NCI-H2081 treated with DMSO at 0.1 percent for 48 hours (cell line): ENCODE measurements at places on chromosomes 6 and 20.

- no peak for DNase-seq
Observed at GRCh38 chr6:168276576-168277273, 42.9 kb downstream of the DACT2 start.

DNA sequence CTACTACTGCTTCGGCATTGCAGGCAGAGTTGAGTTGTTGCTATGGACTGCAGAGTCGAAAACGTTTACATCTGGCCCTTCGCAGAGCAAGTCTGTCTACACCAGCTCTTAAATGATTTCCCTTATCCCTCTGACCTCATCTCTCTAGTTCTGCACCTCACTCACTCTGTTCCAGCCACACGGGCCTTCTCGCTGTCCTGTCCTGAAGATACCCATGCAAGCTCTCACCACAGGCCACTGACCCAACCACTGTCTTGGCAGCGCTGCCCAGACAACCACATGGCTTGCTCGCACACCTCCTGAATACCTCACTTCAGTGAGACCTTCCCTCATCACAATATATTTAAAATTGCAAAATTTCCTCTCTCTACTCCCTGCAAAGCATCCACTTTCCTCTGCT is 31.4 kb downstream of the B4GALT5 start:
- no peak for DNase-seq

- DNase-seq, result no peak
Observed at GRCh38 chr20:7608250-7608649, 332.0 kb downstream of the HAO1 start.

GRCh38 chr20:64219202-64219601 is 36.3 kb upstream of the PCMTD2 start:
- no peak for DNase-seq

- no peak for DNase-seq
Observed at GRCh38 chr6:17172836-17173470, 71.1 kb downstream of the STMND1 start.

GRCh38 chr20:829551-829950 is 4.0 kb upstream of the FAM110A start:
- DNase-seq, result no peak

GRCh38 chr20:2387180-2387577 is 6.5 kb downstream of the TGM6 start:
- DNase-seq, result no peak

DNA sequence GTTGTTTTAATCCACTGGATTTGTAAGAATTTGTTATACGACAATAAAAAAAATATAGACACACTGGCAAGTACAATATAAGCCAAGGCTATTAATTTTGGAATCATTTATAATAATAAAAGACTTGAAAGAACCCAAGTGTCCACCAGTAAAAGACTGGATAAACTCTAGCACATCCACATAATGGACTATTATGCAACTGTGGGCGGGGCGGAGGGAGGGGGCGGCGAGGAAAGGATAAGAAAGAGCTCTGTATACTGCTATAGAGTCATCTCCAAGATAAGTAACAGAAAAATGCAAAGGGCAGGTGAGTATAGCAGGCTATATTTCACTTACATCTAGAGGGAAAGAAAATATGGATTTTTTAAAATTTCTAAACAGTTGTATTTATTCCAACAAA is 123.3 kb downstream of the TBC1D32 start:
- no peak for DNase-seq

GRCh38 chr6:71252960-71253359 is 35.7 kb upstream of the OGFRL1 start:
- no peak for DNase-seq

DNA sequence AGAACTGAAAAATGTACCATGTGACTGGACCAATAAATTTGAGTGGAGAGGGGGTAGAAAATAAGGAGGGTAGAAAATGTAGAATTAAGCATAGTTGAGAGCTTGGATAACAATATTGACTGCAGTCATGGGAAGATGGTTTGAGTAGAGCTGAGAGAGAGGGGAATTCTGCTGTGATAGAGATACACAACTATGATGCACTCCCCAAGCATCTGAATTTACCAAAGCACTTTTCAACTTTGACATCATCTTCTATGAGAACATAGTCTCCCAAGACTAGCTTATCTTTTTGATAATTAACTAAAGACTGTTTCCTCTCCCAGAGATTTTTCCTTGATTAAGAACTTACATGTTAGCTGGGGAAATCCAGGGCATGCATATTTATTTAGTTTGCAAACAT is 103.1 kb downstream of the TNFRSF21 start:
- no peak for DNase-seq

- DNase-seq, result no peak
Observed at GRCh38 chr6:161082215-161082614, 90.6 kb downstream of the MAP3K4 start.

GRCh38 chr6:148947621-148948444 is 201.0 kb downstream of the UST start:
- DNase-seq, result no peak

GRCh38 chr20:35539756-35540212 is 2.1 kb upstream of the ERGIC3 start:
- no peak for DNase-seq

- DNase-seq, result no peak
Observed at GRCh38 chr6:56595490-56596122, 47.1 kb downstream of the DST start.

DNA sequence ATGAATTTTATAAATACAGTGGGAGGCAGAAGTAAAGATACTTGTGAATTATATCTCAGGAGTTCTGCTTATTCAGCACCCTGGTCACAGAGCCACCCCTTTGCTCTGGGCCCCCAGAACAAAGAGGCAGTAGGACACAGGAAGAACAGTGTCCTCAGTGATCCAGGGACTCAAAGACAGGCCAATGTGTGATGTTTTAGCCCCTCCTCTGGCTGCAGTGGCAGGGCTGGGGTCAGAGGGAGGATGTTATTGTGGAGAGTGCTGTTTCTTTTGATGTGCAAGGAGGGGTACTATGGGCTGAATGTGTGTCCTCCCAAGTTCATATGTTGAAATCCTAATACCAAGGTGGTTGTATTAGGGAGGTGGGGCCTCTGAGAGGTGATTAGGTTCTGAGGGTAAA is 74.1 kb upstream of the MAP3K7 start:
- DNase-seq, result no peak

- DNase-seq, result no peak
Observed at GRCh38 chr20:13219327-13220193, 1.5 kb upstream of the ISM1 start.

GRCh38 chr20:43393052-43393451 is 64.6 kb upstream of the SRSF6 start:
- DNase-seq, result no peak

- DNase-seq, result no peak
Observed at GRCh38 chr6:151154418-151154817, 85.3 kb upstream of the AKAP12 start.

- no peak for DNase-seq
Observed at GRCh38 chr20:51462566-51463276, 79.8 kb downstream of the NFATC2 start.

DNA sequence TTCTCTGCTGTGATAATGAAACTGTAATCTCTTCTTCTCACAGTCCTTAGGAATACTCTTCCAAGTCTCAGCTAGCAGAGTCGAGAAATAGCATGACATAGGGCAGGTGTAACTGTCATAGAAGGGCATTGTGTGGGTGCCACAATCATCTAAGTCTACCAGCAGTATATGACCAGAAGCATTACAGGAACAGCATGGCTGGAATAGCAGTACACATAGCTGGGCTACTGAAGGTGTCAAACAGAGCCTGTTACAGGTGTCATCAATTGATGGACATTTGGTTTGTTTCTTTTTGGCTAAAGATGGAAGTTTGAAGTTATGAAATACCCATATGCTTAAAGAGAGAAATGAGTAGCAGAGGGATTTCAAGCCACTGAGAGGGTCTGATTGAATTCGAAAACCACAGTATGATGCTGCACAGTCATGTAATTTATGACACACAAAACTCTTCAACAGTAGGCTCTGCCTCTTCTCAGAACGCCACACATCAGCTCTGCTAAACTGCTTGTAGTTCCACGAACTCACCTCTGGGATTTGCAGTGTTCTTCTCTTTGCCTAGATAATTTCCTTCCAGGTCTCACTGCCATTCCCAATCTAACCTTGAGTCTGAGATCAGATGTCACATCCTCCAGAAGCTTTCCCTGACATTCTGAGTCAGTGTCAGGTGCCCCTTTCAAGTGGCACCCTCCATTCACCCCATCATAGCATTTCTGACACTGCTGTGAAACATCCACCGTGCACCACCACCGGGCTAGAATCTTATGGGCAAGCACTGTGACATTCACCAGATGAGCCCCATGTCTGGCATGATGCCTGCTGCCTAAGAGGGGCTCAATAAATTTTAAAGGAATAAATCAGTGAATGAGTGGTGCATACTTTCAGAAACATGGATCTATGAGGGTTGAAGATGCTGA is 151.0 kb downstream of the ADAT2 start:
- no peak for DNase-seq

GRCh38 chr20:64113444-64113775 is 6.0 kb upstream of the NPBWR2 start:
- DNase-seq, result no peak

DNA sequence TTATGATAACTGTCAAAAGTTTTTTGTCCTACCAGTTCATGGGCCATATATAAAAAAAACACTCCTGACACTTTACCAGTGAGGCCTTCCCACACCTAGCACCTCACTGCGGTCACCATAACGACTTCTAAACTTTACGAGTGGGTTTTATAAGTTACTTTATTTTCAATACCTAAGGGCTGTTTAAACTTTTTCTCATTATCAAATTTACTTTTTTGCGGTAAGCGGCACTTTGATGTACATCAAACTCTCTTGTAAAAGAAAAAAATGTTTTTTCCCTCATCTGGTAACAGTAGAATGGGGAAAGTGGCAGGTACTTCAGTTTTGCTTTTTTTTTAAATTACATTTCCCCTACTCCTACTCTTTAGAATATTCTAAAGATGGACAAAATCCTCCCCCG is 36.2 kb downstream of the FYN start:
- no peak for DNase-seq
